H1 (cell line): ENCODE measurements at places on chromosomes 3 and 15. TPM values are rescaled to one million over a fixed set of nuclear protein-coding genes. Genes with fewer than 3 reads are reported as not detected.

GRCh38 chr3:183330881-183331280, 77.8 kb downstream of the B3GNT5 start:
- no peaks in the 10 kb centered on the region for H3K36me3 ChIP-seq
- no peak overlapping the region for H3K27ac ChIP-seq
- no peaks in the 10 kb centered on the region for H3K27me3 ChIP-seq
- no peak overlapping the region for H3K4me3 ChIP-seq

DNA sequence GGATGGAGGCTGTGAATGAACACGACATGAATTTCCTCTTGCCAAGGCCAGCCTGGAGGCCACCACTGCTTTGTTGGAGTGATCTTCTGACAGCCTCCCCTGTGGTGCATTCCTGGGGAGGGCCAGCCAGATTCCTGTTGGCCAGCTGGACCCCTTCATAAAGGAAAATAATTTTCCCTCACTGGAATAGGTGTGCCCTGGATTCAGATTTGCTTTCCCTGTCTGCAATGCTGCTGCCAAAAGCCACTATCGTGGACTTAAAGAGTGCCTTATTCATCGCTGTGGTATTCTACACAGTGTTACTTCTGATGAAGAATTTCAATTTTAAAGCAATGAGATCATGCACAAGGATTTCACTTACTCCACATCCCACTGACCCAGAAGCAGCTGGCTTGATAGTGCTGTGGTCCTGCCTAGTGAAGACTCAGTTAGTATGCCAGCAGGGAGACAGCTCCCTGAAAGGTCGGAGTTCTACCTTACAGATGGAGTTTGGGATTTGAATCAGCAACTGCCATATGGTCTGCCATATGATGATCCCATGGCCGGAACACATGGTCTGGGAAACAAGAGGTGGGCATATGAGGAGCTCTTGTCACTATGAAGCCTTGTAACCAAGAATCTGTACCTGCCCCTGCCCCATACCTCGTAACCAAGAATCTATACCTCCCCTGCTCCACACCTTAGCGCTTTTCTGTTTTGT, 145.2 kb downstream of the KLF13 start:
- no peaks in the 10 kb centered on the region for H3K4me1 ChIP-seq
- H3K36me3 ChIP-seq, result no peaks in the 10 kb centered on the region
- no peaks in the 10 kb centered on the region for H3K27me3 ChIP-seq
- no peak for DNase-seq

The NBEAL2 gene
- polyA plus RNA-seq, result 27.3 and 47.8 TPM in 2 replicates

DNA sequence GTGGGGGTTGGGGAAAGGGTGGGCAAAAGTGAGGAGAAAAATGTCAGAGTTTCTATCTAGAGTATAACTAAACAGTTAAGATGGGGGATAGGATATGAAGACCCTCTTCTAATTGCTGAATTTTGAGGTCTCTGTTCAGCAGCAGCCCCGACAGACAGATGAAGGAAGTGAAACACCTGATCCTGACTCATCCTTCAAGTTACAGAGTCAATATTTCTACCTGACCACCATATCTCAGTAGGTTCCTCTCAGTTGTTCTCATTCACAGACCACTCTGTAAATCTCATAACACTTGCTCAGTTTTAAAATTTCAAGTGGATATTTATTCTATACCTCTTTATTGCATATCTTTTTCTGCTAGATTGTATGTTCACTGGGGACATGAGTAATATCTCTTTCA, 69.5 kb downstream of the CCDC54 start:
- no peak for DNase-seq
- H3K36me3 ChIP-seq, result no peaks in the 10 kb centered on the region
- peaks cover 2% of the 10 kb centered on the region; the same call in 1 of the 2 replicates for H3K4me1 ChIP-seq

DNA sequence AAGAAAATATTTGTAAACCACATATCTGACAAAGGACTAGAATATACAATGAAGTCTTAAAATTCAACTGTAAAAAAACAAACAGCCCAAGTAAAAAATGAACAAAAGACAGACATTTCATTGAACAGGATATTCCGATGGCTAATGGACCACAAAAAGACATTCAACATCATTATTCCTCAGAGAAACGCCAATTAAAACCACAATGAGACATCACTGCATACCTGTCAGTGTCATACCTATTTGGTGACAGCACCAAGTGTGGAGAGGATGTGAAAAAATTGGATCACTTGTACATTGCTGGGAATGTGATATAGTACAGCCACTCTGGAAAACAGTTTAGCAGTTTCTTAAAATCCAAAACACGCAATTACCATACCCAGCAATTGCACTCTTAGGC, 29.9 kb upstream of the TJP1 start:
- no peak for DNase-seq
- no peaks in the 10 kb centered on the region for H3K27me3 ChIP-seq
- no peak overlapping the region for H3K27ac ChIP-seq
- H3K4me1 ChIP-seq, result no peaks in the 10 kb centered on the region; the same call in 1 of the 2 replicates

DNA sequence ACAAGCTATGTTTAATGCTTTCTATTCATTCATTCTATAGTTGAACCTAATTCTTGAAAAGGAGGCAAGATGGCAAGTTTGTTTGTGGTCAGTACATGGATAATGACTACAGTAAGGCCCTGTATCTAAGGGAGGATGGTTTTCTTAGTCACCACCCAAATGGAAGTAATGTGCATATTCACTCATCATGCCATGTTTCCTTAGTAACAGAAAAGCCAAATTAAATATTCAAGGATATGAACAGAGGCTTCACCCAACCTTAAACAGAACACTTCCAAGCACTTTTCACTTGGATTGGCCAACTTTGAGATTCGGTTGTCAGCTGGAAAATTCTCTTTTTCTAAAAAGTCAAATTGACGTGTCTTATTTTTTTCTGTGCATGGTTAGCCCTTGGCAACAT, 805.3 kb upstream of the LMCD1 start:
- H3K4me3 ChIP-seq, result no peak overlapping the region
- H3K27ac ChIP-seq, result no peak overlapping the region
- peaks cover 6% of the 10 kb centered on the region; the same call in 1 of the 2 replicates for H3K4me1 ChIP-seq
- no peaks in the 10 kb centered on the region for H3K27me3 ChIP-seq
- H3K36me3 ChIP-seq, result no peaks in the 10 kb centered on the region

GRCh38 chr15:90413411-90414379, 25.7 kb downstream of the IQGAP1 start:
- no peak for DNase-seq
- peak overlapping the region; percentile 69 for H3K27ac ChIP-seq
- no peak overlapping the region for H3K4me3 ChIP-seq
- no peaks in the 10 kb centered on the region for H3K36me3 ChIP-seq
- no peaks in the 10 kb centered on the region for H3K27me3 ChIP-seq

The MYH15 gene
- under 0.01 TPM in 1 of 2 replicates, not detected in the other for polyA plus RNA-seq

DNA sequence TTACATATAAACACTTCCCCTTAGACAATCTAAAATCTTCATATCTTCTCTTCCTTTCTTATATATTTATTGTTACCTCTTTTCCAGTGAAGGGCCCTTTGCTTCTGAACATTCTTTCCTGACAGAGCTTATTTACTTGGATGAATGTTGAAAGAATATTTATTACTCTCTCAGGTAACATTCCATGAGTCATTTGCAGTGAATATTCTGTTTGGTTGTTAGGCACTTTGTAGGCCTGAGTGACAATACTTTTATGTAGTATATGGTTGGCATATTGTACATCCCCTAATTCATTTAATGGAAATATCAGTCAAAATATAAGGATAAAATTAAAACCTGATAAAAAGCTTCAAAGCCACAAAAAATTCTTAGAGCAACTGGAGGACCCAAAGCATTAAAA, 260.9 kb upstream of the KCNMB2 start:
- H3K27me3 ChIP-seq, result no peaks in the 10 kb centered on the region
- no peaks in the 10 kb centered on the region for H3K4me1 ChIP-seq

DNA sequence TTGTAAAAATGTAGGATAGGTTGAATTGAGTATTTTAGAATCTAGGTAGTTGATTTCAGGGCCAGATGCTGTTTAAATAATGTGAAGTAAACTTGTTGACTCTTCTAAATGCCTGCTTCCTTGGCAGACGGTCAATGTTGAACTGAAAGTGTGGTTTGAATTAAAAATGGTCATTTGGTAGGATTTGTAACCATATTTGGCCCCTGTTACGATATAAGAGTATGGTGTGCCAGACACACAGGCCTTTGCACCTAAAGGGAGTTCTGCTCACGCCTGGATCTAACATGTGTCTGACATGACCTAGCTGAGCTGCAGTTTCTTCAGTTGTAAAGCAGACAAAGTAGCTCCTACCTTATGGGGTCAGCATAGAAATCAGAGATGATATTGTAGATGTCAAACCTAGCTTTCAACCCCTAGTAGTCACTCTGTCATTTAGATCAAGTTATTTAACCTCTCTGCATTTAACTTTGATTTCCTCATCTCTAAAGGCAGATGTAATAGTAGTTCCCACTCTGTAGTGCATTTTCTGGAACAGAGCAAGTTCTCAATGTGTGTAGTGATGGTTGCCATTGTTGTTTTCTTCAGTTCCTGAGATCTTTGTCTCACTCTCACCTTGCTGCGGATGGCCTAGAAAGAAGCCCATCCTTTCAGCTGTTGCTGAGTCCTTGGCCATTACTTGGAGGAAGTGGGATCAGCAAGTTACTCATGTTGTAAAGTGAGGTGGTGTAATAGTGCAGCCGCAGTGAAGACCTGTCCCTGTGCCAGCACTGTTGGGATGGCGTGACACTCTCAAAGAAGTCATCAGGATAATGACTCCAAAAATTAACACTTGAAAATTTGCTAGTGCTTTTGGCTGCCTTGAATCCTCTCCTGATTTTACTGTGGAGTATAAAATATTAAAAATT, 90.2 kb downstream of the GHSR start:
- H3K4me3 ChIP-seq, result no peak overlapping the region
- no peaks in the 10 kb centered on the region for H3K27me3 ChIP-seq
- H3K4me1 ChIP-seq, result no peaks in the 10 kb centered on the region
- H3K27ac ChIP-seq, result no peak overlapping the region
- DNase-seq, result no peak

GRCh38 chr3:27616031-27616430, 106.1 kb downstream of the EOMES start:
- no peak overlapping the region for H3K4me3 ChIP-seq
- DNase-seq, result no peak
- no peaks in the 10 kb centered on the region for H3K4me1 ChIP-seq
- no peaks in the 10 kb centered on the region for H3K27me3 ChIP-seq
- no peak overlapping the region for H3K27ac ChIP-seq
- H3K36me3 ChIP-seq, result no peaks in the 10 kb centered on the region

DNA sequence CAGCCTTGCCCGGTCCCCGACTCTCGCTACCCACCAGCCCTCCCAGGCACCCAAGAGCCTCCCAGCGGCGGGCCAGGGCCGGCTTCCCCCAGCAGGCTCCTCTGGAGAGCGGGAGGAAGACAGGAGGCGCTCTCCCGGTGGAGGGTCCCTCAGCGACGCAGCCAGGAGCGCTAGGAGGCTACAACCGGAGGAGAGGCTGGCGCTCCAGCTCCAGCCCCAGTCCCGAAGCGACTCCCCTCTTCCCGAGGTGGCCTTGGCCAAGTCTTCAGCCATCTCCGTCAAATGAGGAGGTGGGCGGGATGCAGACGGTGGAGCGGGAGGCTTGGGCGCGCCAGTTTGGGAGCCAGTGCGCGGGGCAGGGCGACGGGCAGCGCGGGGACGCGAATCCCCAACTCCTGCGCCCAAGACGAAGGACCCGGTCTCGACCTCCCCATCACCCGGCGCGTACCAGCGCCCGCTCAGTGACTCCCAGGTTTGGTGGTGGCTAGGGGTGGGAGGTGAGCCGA, 722 bp downstream of the CHRNA3 start:
- H3K4me1 ChIP-seq, result peaks cover 10% of the 10 kb centered on the region
- H3K4me3 ChIP-seq, result peak overlapping the region; percentile 70
- DNase-seq, result peak; percentile 36
- H3K27ac ChIP-seq, result no peak overlapping the region

DNA sequence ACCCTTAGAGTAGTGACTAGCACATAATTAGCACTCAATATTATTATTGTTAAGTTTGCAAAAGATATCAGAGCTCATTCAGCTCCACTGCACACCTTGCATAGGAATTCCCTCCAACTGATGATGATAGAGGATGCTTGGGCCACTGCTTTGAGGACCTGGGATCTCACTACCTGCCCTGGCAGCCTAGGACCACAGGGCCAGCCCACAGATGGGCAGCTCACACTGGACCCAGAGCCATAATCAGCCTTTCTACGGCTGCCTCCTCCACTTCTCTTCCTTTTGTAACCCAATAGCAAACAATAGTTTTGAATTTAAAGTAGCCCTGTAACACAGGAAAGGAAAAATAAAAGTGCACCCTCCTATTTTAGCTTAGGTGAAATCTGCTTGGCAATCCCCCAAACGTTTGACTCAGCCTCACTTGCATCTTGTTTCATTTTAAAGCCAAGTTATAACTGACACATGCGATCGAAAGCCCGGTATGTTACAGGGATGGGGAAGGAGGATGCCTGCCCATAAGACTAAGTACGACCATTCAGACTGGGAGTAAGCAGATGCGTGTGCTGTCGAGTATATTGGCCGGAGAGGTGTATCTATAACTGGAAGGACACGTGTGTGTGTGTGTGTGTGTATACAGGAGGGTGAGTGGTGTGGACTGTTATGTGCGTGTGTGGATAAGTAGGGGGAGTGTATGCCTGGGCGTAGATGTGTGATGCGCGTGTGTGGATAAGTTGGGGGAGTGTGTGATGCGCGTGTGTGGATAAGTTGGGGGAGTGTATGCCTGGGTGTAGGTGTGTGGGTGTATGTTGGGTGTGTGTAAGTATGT, 65.9 kb downstream of the CPN2 start:
- no peak overlapping the region for H3K4me3 ChIP-seq
- H3K36me3 ChIP-seq, result no peaks in the 10 kb centered on the region
- H3K27ac ChIP-seq, result no peak overlapping the region

GRCh38 chr3:127853681-127854080, 31.4 kb upstream of the MGLL start:
- DNase-seq, result peak; percentile 43
- no peak overlapping the region for H3K4me3 ChIP-seq
- H3K36me3 ChIP-seq, result no peaks in the 10 kb centered on the region
- H3K27ac ChIP-seq, result no peak overlapping the region

The SETD2 gene
- polyA plus RNA-seq, result 10.6 and 15.7 TPM in 2 replicates

DNA sequence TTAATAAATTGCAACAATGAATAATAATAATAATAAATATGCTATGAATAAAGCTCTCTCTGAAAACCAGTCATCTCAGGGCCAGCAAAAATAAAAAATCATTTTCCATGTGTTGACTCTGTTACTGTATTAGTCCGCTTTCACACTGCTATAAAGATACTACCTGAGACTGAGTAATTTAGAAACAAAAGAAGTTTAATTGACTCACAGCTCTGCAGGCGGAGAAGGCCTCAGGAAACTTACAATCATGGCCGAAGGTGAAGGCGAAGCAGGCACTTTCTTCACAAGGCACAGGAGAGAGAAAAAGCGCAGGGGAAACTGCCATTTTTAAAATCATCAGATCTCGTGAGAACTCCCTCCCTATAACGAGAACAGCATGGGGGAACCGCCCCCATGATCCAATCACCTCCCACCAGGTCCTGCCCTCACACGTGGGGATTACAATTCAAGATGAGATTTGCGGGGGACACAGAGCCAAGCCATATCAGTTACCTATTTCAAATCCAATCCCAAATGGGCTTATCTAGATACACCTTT, 224.1 kb downstream of the IGSF11 start:
- no peak for DNase-seq
- no peak overlapping the region for H3K4me3 ChIP-seq
- no peak overlapping the region for H3K27ac ChIP-seq
- no peaks in the 10 kb centered on the region for H3K27me3 ChIP-seq

DNA sequence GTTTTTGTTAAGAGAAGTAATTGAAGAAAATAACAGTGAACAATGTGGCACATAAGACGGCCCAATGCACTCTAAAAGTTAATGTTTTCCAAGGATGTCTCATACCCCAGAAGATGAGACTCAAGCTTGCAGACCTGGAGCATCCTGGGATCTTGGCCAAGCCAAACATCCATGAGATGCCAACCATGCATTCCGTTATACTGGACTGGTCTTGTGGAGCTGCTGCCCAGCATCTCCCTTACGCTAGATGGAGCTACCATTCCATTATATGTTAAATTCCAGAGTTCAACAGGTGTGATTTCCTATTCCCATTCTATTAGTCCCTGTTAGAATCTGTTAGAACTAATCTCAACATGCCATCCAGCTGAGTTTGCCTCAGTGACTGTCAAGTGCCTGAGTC, 181.8 kb downstream of the PDCD6IP start:
- H3K27me3 ChIP-seq, result no peaks in the 10 kb centered on the region
- DNase-seq, result no peak
